ENCODE measurements at places on chromosomes 7 and 10. TPM values are rescaled to one million over a fixed set of nuclear protein-coding genes. Genes with fewer than 3 reads are reported as not detected.

GRCh38 chr10:87508837-87509236 lies 4.1 kb downstream of the MINPP1 start:
- no peak for DNase-seq
- no peak overlapping the region for H3K4me3 ChIP-seq
- H3K36me3 ChIP-seq, result peaks cover 57% of the 10 kb centered on the region
- no peak overlapping the region for H3K27ac ChIP-seq
- H3K27me3 ChIP-seq, result no peaks in the 10 kb centered on the region

DNA sequence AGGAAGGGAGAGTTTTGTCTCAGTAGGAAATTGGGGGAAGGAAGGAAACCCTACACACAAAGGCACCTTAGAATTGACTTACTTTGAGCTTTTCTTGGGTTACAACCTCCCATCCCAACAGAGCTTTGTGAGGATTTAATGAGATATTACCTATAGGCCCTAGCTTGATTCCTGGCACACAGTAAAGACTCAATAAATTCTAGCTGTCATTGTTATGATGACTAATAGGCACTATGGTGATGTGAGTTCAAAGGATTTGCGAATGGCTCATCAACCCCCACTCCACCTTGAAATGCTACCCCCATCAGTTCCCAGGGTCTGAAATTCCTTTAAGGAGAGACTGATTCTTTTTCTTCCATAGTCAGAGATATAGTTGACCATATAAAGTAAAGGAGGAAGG lies 67.9 kb upstream of the SMNDC1 start:
- H3K4me1 ChIP-seq, result peaks cover 5% of the 10 kb centered on the region
- no peak for DNase-seq
- H3K27me3 ChIP-seq, result no peaks in the 10 kb centered on the region
- no peak overlapping the region for H3K4me3 ChIP-seq

Gene FAM131B
- total RNA-seq, result 1.8 TPM

DNA sequence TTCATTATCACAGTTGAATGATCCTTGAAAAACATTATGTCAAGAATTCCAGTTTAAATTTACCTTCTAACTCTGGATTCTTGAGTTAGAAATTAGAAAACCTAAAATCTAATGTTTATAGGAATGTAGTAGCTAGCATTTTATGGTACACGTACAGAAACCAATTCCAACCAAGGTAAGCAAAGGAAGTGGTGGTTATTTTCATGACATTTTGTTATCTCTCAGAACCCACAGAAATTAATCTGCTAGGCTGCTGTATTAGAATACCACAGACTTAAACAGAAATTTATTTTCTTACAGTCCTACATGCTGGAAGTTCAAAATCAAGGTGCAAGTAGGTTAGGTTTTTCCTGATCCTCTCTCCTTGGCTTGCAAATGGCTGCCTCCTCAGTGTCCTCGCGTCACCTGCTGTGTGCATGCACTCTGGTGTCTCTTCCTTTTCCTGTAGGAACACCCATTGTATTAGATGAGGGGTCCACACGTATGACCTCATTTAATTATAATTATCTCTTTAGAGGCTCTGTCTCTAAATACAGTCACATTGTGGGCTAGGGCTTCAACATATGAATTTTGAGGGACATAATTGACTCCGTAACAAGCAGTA lies 8.5 kb upstream of the CSTF2T start:
- DNase-seq, result no peak
- no peaks in the 10 kb centered on the region for H3K27me3 ChIP-seq
- no peak overlapping the region for H3K27ac ChIP-seq
- no peaks in the 10 kb centered on the region for H3K4me1 ChIP-seq
- no peak overlapping the region for H3K4me3 ChIP-seq

GRCh38 chr7:141698247-141699015 lies 3.5 kb downstream of the DENND11 start:
- no peaks in the 10 kb centered on the region for H3K4me1 ChIP-seq
- H3K27me3 ChIP-seq, result peaks cover 29% of the 10 kb centered on the region
- no peak overlapping the region for H3K27ac ChIP-seq
- H3K36me3 ChIP-seq, result no peaks in the 10 kb centered on the region
- H3K4me3 ChIP-seq, result no peak overlapping the region
- no peak for DNase-seq

Gene BMPER
- total RNA-seq, result 66.5 TPM

- no peaks in the 10 kb centered on the region for H3K36me3 ChIP-seq
- no peak overlapping the region for H3K4me3 ChIP-seq
- no peaks in the 10 kb centered on the region for H3K27me3 ChIP-seq
These were observed 16.0 kb upstream of the TMEM168 start for GRCh38 chr7:112806156-112806555.

DNA sequence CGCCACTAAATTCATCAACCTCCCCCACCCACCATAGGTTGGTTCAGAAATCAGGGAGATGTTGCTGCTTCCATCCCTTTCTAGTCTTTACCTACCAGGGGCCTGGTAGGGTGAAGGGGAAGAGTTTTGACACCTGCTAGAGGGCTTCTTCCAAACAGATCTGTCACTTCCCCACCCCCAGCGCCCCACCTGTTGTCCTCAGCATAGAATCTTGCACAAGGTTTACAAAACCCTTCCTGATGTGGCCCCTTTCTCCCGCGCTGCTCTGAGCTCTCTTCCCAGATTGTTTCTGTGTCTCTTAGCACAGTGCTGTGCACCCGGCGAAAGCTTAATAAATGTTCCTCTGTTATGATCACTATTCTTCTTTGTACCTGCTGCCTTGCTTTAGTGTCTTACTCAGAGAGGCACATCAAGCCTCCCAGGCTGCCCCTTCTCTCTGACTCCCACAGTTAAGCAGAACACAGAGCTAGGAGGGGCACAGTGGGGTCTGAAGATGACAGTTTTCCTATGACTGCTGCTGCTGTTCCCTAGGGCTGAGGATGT lies 11.2 kb upstream of the C10orf95 start:
- H3K27ac ChIP-seq, result no peak overlapping the region
- H3K36me3 ChIP-seq, result no peaks in the 10 kb centered on the region
- H3K27me3 ChIP-seq, result peaks cover 38% of the 10 kb centered on the region
- no peaks in the 10 kb centered on the region for H3K4me1 ChIP-seq
- H3K4me3 ChIP-seq, result no peak overlapping the region

- no peaks in the 10 kb centered on the region for H3K27me3 ChIP-seq
- H3K27ac ChIP-seq, result no peak overlapping the region
- no peak for DNase-seq
- H3K36me3 ChIP-seq, result no peaks in the 10 kb centered on the region
- H3K4me3 ChIP-seq, result no peak overlapping the region
These were observed 158.6 kb downstream of the SNX13 start for GRCh38 chr7:17781491-17782215.

DNA sequence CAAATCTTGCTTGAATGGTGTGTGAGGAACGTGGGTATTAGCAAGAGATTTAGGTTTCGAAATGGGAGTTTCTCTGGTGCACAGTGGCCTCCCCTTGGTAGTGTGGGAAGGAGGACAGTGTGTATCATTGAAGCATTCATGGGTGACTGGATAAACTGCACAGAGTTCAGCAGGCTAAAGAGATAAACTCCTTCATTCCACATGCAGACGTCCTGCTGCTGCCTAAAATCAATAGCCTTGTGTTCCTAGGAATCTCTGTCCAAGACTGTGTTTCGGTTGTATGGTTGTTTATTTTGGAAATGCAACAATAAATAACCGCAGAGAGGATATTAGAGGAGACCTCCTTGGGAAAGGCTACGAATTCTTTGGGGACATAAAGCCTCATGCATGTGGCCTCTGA lies 100.9 kb upstream of the FAM171A1 start:
- H3K36me3 ChIP-seq, result no peaks in the 10 kb centered on the region
- H3K4me1 ChIP-seq, result peaks cover 14% of the 10 kb centered on the region
- peaks cover 8% of the 10 kb centered on the region for H3K27me3 ChIP-seq
- no peak overlapping the region for H3K27ac ChIP-seq
- peak overlapping the region; percentile 5 for H3K4me3 ChIP-seq

DNA sequence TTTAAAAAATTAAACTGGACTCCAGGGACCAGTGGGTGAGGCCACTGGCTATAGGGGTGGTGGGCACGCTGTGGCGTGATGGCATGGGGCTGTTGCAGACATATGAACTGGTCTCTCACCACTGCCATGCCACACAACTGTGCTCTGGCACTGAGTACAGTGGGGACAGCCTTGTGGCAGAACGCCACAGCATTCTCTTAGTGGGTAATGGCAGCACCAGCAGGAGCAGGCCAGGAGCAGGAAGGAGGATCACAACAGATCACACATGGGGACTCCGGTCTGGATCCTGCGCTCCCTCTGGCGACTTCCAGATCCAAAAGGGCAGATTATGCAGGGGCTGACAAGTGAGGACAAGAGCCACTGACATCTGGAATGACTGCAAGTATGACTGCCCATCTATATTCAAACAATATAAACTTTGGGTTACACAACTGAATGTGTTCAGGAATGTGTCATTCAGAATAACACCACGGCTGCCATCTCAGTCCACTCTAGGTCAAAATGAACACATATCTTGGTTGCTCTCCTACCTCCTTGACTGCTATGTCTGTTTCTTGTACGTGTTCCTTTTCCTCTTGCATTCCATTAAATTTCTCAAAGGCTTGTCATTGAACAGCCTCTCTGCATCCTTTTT lies 176.0 kb downstream of the KMT2E start:
- H3K4me3 ChIP-seq, result no peak overlapping the region
- H3K36me3 ChIP-seq, result no peaks in the 10 kb centered on the region
- H3K27me3 ChIP-seq, result no peaks in the 10 kb centered on the region
- DNase-seq, result no peak
- no peaks in the 10 kb centered on the region for H3K4me1 ChIP-seq
- no peak overlapping the region for H3K27ac ChIP-seq

All from endodermal cell (in vitro differentiated cells).